Stimulated activated CD8-positive, alpha-beta memory T cell treated with anti-CD3 and anti-CD28 coated beads, Interleukin-4, amount 100 ng/mL, for 1 hour (primary cell): ENCODE measurements at places on chromosomes 12 and 14.

GRCh38 chr12:55713721-55714120 lies 2.1 kb upstream of the BLOC1S1 start:
- no peak for DNase-seq

DNA sequence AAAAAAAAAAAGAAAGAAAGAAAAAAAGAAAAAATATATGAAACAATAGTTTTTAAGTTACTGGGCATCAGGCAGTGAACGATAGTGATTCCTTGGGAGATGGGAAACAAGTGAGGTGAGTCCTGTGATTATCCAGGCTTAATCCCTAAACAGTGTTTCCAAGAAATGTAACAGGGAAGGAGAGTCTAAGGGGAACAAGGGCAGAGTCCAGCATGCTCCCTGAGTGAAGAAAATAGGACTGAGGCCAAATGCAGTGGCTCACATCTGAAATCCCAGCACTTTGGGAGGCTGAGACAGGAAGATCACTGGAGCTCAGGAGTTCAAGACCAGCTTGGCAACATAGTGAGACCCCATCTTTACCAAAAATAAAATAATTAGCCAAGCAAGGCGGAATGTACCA lies 40.7 kb downstream of the R3HDM2 start:
- DNase-seq, result no peak

DNA sequence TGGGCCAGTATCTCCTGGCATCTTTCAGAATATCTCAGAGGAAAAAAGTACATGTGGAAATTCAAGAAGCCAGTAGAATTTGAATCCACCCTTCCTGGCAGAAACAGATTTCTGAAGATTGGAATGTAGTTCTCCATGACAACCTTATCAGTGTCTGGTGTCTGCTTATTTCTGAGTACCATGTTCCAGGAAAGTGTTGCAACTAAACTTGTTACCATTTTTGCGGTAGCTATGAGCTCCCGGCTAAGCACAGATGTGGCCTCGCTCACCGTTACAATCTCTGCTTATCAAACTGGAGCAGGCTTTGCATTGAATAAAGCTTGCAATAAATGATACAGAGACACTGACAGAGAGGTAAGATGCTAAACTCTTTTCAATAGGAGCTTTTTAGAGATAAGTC lies 13.0 kb upstream of the ITPR2 start:
- DNase-seq, result no peak

DNA sequence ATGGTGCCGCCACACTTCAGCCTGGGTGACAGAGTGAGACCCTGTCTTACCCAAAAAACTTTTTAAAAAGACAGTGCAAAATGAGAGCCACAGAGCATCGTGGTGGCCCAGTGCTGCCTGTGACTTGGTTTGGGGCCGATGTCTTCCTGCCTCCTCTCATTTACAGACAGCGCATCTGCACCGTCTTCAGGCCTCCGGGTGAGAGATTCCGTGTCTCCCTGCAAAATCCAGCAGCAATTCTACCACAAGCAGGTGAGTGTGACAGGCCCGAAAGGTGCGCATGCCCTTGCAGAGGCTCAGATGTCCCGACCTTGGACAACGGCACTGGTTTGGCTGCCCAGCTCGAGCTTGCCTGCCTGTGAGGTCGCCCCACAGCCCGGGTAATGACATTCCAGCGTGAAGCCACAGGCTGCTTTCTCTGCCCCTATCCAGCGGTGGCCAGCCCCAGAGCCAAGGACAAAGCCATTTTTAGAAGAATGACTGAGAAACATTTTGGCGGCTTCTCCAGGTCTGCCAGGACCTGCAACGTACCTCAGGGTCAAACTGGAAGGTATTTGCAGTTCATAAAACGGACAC lies 70.3 kb upstream of the RFLNA start:
- no peak for DNase-seq

- DNase-seq, result no peak
These were observed 71.8 kb downstream of the CCDC60 start for GRCh38 chr12:119406308-119406707.

- DNase-seq, result no peak
These were observed 578.4 kb upstream of the STXBP6 start for GRCh38 chr14:25628390-25628789.

DNA sequence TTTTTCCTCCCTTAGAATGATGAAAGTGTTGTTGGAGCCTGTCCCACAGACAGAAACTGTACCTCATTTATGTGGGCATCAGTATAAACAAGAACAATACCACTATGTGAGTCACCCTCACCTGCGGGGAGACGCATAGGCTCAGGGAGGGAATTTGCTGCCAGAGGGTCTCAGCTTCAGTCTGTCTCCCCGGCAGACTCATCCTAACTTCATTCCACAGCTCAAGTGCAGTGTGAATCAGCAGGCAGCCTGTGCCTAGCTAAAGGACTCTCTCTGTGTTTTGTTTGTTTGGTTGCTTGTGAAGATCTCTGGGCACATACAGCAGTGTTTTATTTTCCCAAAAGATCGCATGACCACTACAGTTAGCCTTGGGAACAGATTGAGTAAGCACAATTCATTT lies 98.9 kb downstream of the PRKCH start:
- no peak for DNase-seq

DNA sequence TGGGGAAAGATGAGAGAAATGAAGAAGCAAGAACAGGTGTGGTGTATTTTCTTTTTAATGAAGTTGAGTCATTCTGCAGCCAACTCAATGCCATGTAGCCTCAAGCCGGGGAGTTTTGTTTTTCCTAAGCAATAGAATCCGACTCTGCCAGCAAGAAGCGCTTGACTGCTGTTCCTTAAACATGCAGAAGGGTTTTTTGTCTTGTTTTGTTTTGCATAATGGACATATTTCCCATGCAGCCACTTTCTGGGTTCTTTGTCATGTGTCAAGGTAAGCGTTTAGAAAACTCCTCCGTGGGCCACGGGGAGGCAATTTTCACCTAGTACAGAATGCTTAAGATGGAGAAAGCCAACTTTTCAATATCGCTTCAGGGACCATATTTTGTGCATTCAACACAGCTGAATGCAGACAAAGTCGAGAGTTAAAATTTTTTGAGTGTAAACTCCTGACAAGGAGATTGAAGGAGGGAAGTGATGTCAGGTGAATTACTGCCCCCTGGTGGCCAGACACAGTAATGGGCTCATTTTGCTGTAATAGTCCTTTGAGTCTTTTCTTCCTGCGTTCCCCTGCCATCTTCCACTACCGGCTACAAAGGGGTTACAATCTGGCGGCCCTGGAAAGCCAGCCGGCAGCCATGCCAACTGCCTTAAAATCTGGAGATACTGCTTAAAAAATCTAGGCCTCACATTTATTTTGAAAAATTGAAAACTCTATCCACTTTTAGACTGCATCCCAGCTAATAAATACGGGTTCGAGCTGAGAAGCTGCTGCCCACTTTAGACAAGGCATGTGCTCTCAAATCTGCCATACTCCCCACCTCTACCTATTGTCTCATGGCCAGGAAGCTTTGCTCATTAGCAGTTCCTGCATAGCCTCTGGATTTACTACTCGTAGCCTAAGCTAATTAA lies 3.2 kb upstream of the FICD start:
- peak; percentile 54 for DNase-seq

DNA sequence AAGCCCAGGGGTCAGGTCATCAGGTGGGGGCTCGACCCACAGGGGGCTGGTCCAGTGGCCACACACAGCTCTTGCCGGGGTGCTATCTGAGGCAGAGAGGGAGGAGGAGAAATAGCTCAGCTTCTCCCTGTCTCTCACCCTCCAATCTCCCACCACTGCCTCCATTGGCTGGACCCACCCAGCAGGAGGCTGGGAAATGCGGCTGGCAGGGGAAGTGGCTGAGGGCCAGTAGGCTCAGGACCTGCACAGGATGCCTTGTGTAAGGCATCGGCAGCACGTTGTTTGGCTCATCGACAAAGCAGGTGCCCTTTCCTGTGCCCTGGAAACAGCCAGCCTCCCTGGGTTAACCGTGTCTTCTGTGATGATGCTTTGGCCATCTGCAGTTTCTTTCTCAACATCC lies 58.8 kb upstream of the SLC24A4 start:
- no peak for DNase-seq

DNA sequence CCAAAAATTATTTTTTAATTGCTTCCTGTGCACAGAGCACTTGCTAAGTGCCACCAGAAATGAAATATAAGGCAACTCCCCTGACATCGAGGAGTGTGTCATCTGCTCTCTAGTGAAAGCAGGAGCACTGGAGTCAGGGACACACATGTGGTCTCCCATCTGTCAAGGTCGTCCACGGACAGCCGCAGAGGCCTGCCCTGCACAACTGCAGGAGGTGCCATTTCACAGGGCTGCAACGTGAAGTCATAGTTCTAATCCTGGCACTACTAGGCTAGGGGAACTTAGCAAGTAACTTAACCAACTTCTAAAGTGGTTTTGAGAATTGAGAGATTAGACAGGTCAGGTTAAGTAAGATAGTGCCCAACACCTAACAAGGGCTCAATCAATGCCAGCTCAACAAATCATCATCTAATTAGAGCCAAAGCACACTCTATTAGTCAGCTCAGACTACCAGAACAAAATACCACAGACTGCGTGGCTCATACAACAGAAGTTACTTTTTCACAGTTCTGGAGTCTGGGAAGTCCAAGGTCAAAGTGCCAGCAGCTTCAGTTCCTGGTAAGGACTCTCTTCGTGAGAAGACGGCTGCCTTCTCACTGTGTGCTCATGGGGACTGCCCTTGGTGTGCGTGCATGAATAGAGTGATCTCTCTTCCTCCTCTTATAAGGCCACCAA lies 30.7 kb downstream of the FOXN3 start:
- no peak for DNase-seq

DNA sequence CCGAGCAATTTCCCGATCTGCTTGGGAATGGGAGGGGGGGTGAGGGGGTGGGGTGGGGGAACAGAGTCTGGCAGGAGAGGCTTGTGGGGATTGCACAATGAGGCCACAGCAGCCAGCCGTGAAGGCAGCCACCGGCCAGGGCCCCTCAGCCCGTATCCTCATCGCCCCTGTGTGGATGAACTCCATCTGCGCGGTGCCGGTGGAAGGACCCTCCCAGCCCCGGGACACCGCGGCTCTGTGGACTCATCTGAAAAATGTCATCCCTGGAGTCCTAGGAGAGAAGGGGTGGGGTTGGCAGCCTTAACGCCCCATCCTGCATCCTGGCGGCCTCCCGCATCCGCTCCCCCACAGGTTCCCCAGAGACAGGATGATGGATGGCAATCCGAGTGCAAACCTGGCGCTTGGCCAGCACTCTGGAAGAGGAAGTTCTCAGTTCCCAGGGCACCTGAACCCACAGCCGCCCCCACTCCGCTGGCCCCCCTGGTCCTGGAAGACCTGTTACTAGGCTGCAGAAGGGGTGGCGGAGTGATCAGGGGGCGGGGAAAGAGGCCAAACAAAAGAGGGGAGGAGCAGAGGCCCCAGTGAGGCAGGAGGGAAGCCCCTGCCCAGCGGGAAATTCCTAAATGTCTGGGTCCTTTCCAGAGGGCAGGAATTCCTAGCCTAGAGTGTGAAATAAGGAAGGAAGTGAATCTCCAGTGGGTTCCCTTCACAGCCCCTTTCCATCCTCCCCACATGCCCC lies 1.2 kb upstream of the TNFAIP2 start:
- DNase-seq, result no peak

- DNase-seq, result no peak
These were observed 139.7 kb downstream of the SLCO1B3 start for GRCh38 chr12:20950248-20950647.
